ENCODE measurements at places on chromosomes 1 and 21. TPM values are rescaled to one million over a fixed set of nuclear protein-coding genes. Genes with fewer than 3 reads are reported as not detected.

The PLA2G2A gene
- total RNA-seq: not detected

The RHD gene
- total RNA-seq: not detected

The SV2A gene
- total RNA-seq: 27.3 TPM

The DYNLT5 gene
- total RNA-seq: 0.65 TPM

The LENEP gene
- 0.33 TPM for total RNA-seq

The OR2T33 gene
- not detected for total RNA-seq

The OLFML2B gene
- 19.4 TPM for total RNA-seq

The SPRR2E gene
- total RNA-seq: not detected

The MASP2 gene
- not detected for total RNA-seq

The TRIM63 gene
- 0.30 TPM for total RNA-seq

The CDC42 gene
- 209 TPM for total RNA-seq

The ACKR1 gene
- total RNA-seq: not detected

The LEFTY2 gene
- 0.10 TPM for total RNA-seq

The CD244 gene
- total RNA-seq: not detected

The RAB42 gene
- total RNA-seq: 2.2 TPM

The MSH4 gene
- 0.33 TPM for total RNA-seq

The SLFNL1 gene
- total RNA-seq: 0.46 TPM

The RLF gene
- total RNA-seq: 38.9 TPM

The ACTA1 gene
- total RNA-seq: not detected

The OR2M3 gene
- total RNA-seq: not detected

The FAM131C gene
- total RNA-seq: 0.85 TPM

The ANXA9 gene
- not detected for total RNA-seq

The C1orf115 gene
- total RNA-seq: 0.85 TPM

The ARTN gene
- total RNA-seq: 0.63 TPM

The HMGCS2 gene
- total RNA-seq: not detected

The SLAMF9 gene
- total RNA-seq: 0.59 TPM

The GBP7 gene
- not detected for total RNA-seq

The NECTIN4 gene
- total RNA-seq: 0.13 TPM

The OR2G3 gene
- not detected for total RNA-seq

The AIM2 gene
- total RNA-seq: not detected
